ENCODE measurements at places on chromosomes 11 and 22. TPM values are rescaled to one million over a fixed set of nuclear protein-coding genes. Genes with fewer than 3 reads are reported as not detected.

DNA sequence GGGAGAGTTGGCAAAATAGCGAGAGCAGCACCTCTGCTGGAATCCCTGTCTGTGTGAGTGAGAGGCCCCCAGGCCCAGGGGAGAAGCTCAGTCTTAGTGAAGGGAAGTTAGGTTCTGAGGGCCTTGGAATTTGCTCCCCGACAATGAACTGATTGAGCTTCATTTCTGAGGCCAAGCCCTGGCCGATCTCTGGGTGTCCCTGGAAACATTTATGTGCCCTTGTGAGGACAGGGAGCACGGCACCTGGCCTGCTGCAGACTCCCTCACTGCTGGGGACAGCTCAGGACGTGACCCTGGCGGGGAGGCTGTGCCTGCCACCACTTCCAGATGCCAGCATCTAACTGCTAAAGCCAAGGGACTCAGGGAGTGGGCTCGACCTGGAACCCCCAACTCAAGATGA, 52.0 kb downstream of the ARHGAP8 start:
- no peak for DNase-seq

DNA sequence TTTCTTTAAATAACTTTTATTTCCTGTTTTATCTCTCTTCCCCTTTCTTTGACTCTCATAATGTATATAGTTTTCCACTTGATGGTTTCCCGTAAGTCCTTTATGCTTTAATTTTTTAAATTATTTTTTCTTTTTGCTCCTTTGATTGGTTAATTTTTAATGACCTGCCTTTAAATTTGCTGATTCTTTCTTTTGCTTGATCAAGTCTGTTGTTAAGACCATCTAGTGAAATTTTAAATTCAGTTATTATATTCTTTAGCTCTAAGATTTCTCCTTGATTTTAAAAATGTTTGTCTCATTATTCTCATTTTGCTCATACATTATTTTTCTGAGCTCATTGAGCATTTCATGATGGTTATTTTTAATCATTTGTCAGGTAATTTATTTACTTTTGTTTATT, 718.6 kb downstream of the METTL15 start:
- DNase-seq: no peak

GRCh38 chr22:17087498-17088131, 2.8 kb downstream of the IL17RA start:
- DNase-seq: no peak

DNA sequence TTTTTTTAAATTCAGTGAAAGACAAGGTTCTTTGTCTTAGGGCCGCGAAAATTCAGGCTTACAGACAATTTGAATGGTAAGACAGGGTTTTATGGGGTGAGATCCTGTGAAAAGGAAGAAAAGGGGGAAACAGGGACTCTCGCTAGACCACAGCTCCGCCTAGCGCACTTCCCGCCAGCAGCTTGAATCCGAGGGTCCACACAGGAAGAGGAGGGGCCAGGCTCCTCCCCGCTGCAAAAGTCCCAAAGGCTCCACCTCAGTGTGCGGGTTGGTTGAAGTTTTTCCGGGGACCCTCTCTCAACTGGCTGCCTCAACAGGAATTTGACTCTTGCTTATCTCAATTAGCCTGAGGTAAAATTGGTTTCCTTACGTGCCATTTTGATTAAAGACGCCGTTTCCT, 950.9 kb upstream of the CNTN5 start:
- no peak for DNase-seq

DNA sequence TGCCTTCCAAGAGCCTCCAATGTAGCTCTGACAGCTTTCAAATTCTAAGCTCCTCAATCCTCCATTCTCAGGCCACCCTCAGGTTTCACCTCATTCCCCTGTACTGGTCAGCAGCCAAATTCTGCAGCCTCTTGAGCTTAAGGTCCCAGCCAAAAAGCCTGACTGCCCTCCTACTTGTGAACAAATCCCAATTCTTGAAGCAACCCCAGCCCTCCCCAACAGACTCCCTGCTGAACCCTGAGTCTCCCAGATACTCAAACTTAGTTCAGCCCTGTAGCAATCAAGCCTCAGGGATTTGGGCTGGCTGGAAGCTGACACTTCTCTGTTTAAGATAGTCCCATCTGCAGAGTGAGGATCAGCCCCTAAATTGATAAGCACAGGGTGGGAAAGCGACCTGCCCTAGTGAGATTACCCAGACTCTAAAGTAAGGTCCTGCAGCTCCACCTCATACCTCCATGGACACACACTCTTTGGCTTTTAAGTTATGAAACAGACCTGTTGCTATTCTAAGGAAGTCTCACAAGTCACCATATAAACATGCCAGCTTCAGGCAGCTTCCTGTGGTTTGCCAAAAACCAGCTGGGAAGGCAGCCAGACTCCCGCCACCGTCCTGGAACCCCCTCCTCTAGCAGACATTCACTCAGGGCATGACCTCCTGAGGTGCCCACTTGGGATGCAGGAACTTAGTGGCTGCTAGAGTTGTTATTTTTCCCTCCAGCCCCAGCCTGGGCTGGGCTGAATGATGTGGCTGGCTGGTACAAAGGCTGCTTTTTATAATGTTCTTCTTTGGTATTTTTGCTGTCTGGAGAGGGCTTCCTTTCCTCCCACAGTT, 82.5 kb upstream of the PICALM start:
- DNase-seq: no peak

DNA sequence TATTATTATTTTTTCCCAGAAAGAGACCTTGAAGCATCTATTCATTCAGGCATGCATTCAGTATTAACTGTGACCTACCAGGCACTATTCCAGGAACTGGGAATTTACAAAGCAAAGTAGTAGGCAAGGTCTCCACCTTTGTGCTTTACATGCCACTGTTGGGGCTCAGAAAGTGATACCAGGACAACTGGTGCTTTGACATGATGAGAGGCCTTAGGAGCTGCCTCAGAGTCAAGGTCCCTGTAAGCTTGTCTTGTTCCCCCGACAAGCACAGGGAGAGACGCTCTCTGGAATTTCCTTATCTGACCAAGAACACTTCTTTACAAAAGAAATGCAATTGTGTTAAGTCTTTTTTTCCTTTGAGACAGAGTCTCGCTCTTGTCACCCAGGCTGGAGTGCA, 2.3 kb upstream of the HMOX1 start:
- DNase-seq: no peak

- DNase-seq: no peak
These were observed 80.7 kb downstream of the SYT9 start for GRCh38 chr11:7332451-7332850.

GRCh38 chr11:40186437-40187263, 1272.8 kb downstream of the LRRC4C start:
- DNase-seq: no peak

The IL17REL gene
- polyA plus RNA-seq: not detected

The APOL3 gene
- polyA plus RNA-seq: 83.9 TPM

The LRRC10B gene
- not detected for polyA plus RNA-seq
